ENCODE measurements at places on chromosomes 11 and 22.
A peak's percentile ranks its signal among the peaks of the same experiment; 100 is the strongest.

DNA sequence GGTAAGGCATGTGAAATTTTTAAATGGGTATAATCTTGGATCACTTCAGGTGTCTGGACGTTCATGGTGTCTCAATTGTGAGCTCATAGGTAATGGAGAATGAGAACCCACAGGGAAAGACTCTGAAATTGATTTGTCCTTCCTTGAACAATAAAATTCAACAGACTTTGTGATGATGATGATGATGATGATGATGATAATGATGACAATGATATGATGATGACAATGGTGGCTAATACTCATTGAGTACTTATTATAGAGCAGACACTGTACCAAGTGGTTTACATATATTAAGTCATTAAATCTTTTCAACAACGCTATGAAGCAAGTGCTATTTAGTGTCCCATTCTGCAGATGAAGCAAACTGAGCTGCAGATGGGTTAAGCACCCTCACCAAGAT lies 86.6 kb upstream of the BDNF start:
- no peak for DNase-seq
- no peaks in the 10 kb centered on the region for H3K27me3 ChIP-seq
- H3K4me1 ChIP-seq: no peaks in the 10 kb centered on the region
- H3K4me3 ChIP-seq: no peak overlapping the region
- no peak overlapping the region for H3K27ac ChIP-seq
- H3K36me3 ChIP-seq: no peaks in the 10 kb centered on the region

DNA sequence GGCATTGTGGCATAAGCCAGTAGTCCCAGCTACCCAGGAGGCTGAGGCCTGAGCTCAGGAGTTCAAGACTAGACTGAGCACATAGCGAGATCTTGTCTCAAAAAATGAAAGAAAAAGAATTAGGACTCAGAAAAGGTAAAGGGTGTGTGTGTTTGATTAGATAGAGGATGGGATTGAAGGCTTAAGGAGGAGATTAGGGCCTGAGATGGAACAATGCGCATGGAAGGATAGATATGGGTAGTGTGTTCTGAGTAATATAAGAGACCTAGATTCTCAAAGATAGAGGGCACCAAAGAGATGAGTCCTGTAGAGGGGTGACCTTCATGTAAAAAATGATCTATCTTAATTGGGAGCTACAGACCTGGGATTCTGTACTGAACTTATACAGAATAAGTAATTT lies 17.3 kb upstream of the RAB30 start:
- no peaks in the 10 kb centered on the region for H3K36me3 ChIP-seq
- no peak for DNase-seq
- H3K4me3 ChIP-seq: no peak overlapping the region
- H3K27ac ChIP-seq: peak overlapping the region; percentile 61
- H3K27me3 ChIP-seq: no peaks in the 10 kb centered on the region

DNA sequence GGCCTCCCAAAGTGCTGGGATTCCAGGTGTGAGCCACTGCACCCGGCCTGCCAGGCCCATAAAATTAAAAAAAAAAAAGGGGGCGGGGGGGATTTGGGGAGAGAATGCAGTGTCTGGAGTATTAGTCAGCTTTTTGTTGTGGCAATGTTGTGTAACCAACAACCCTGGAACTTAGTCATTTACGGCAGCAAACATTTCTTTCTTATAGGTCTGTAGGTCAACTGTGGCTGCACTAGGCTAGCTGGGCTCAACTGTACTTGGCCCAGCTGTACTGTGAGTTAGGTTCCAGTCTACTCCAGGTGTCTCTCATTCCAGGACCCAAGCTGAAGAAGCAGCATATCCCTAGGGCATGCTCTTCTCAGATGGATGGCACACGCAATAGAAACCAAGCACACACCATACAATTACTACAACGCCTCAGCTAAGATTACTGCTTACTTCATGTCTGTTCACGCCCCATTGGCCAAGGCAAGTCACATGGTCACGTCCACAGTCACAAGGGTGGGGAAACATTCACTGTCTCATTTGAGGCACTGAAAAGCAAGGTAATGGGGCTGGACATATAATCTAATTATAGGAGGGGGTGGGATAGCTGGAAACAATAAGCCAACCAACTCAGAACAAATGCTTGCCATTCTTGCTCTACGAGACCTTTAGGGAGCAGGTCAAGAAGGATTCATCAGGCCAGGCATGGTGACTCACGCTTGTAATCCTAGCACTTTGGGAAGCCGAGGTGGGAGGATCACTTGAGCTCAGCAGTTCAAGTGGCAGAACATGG lies 10.4 kb upstream of the SPINDOC start:
- H3K27ac ChIP-seq: no peak overlapping the region
- H3K27me3 ChIP-seq: peaks cover 9% of the 10 kb centered on the region
- peaks cover 3% of the 10 kb centered on the region for H3K36me3 ChIP-seq
- H3K4me1 ChIP-seq: no peaks in the 10 kb centered on the region
- H3K4me3 ChIP-seq: no peak overlapping the region

DNA sequence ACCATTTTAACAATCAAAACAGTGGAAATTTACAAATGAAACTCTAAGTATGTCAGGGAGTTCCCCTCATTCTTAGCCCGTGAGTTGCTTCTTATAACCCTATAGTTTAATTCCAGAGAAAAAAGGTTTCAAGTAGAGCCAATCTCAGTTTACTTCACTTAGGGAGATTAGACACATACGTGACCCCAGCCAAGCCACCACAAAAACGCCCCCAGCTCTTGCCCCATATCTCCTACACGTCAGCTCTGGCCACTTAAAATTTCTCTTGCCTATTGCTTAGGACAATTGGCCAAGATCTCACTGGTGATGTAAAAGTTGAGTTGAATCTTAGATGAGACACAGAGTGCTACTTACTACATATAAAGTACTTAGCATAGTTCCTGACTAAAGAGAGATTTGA lies 166.4 kb downstream of the ETS1 start:
- H3K36me3 ChIP-seq: peaks cover 2% of the 10 kb centered on the region
- H3K27me3 ChIP-seq: no peaks in the 10 kb centered on the region
- no peak overlapping the region for H3K4me3 ChIP-seq
- DNase-seq: no peak
- peak overlapping the region; percentile 97 for H3K27ac ChIP-seq

DNA sequence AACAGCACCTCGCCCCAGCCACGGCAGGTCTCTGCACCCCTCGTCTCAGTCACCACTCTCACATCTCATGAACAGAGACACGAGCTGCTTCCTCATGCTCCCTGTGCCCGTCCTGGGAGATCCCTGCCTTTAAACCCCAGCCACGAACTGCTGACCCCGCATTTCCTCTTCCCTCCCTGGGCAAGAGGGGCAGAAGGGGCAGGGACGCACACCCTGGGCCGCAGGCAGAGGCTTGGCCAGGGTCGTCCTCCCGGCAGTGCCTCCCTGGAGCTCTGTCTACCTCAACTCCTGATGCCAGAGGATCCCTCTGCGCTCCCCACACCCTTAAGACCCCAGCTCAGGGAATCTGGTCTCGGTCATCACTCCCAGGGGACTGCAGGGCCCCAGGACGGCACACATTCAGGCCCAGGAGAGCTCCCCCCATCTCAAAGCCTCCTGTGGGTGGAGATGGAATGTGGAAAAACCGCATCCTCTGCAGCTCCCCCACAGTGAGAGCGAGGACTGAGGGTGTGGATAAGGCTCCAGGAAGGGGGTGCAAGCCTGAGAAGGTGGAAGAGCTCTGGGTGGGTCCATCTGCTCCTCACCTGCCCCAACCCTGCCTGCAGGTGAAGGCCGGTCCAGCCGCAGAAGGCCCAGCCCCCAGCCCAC lies 1.2 kb downstream of the BID start:
- H3K27ac ChIP-seq: peak overlapping the region; percentile 91
- DNase-seq: no peak
- peaks cover 52% of the 10 kb centered on the region for H3K4me1 ChIP-seq
- no peaks in the 10 kb centered on the region for H3K36me3 ChIP-seq
- peak overlapping the region; percentile 94 for H3K4me3 ChIP-seq

DNA sequence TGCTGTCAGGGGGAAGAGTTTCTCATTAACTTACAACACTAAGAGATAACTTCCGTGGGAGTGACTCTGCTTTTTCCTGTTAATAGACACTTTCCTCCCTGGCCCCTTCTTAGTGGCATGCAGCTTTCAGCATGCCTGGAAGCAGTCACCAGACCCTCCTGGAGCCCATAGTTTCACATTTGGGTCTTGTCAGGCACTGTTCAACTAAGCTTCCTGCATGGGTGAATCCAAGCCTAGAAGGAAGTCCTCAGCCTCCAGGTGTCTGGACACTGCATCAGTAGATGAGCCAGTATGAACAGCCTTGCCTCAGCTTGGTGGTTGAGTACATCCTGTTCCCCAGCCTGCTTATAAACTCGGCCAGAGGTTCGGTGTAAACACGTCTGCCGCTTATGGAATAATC lies 68.1 kb downstream of the PPP6R3 start:
- peaks cover 8% of the 10 kb centered on the region for H3K36me3 ChIP-seq
- peak overlapping the region; percentile 63 for H3K4me3 ChIP-seq

DNA sequence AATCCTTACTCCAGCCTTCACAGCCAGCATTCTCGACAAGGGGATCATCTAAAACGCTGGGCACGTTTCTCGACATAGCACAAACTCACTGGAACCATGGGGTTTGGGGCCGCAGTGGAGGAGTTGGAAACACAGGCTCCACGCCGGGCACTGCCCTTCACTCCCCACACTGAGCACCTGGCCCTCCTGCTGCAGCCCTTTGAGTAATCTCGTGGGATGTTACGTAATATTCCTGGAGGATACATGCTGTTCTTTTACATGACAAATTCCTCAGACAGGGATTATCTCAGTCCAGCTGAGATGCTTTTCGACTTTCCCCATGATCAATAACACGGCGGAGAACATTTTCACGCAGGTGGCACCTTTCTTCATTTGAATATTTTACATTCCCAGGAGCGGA lies 408.0 kb downstream of the SHANK2 start:
- no peaks in the 10 kb centered on the region for H3K4me1 ChIP-seq
- peaks cover 11% of the 10 kb centered on the region for H3K27me3 ChIP-seq
- no peak overlapping the region for H3K4me3 ChIP-seq
- H3K36me3 ChIP-seq: peaks cover 2% of the 10 kb centered on the region
- no peak overlapping the region for H3K27ac ChIP-seq

- no peak overlapping the region for H3K4me3 ChIP-seq
- no peak overlapping the region for H3K27ac ChIP-seq
- peaks cover 30% of the 10 kb centered on the region for H3K27me3 ChIP-seq
- peaks cover 2% of the 10 kb centered on the region for H3K36me3 ChIP-seq
- no peaks in the 10 kb centered on the region for H3K4me1 ChIP-seq
These were observed 71.2 kb downstream of the ADM start for GRCh38 chr11:10376061-10376460.

DNA sequence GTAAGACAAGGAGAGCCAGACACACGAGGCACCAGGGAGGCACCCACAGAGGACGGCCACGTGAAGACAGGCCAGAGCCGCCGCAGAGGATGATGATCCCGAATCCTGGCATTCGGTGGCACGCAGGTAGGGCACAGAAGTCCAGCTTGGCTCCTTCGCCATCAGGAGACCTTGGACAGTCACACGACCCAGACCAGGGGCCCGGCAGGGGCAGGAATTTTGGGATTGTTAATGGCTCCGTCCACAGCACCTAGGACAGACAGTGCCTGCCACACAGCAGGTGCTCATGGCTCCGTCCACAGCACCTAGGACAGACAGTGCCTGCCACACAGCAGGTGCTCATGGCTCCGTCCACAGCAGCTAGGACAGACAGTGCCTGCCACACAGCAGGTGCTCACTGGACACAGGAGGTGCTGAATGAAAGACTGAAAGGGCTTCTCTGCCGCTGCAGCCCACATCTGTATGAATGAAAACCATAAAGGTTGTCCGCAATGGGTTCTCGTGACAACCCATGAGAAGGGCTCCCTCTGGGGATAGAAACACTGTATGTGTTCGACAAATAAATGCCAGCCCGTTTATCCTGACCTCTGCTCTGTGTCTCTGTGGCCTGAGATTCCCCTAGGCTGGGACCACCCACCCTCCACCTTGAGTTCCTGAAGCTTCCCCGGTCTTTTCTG lies 341.6 kb downstream of the CTTN start:
- no peak overlapping the region for H3K4me3 ChIP-seq
- peaks cover 38% of the 10 kb centered on the region for H3K27me3 ChIP-seq
- H3K27ac ChIP-seq: no peak overlapping the region
- DNase-seq: no peak
- peaks cover 3% of the 10 kb centered on the region for H3K4me1 ChIP-seq

DNA sequence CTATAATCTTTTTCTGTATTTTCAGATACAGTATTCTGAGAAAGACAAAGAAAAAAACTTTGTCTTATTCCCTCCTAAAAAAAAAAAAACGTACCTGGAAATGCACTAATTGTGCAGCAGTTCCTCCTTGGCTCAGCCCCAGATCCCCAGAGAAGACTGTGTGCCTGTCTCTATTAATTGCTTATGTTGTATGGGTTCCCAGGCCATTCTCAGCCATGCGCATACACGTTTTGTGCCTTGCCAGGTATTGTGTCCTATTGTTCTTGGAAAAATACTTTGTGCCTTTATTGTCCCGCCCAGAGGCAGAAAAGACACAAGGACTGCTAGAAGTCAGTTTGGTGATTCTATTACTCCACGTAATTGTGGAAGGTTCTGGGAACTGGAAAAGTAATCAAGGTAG lies 91.2 kb downstream of the PIWIL4 start:
- DNase-seq: no peak
- no peak overlapping the region for H3K4me3 ChIP-seq
- peaks cover 3% of the 10 kb centered on the region for H3K4me1 ChIP-seq
- H3K27me3 ChIP-seq: peaks cover 39% of the 10 kb centered on the region
- H3K27ac ChIP-seq: no peak overlapping the region
- H3K36me3 ChIP-seq: no peaks in the 10 kb centered on the region

DNA sequence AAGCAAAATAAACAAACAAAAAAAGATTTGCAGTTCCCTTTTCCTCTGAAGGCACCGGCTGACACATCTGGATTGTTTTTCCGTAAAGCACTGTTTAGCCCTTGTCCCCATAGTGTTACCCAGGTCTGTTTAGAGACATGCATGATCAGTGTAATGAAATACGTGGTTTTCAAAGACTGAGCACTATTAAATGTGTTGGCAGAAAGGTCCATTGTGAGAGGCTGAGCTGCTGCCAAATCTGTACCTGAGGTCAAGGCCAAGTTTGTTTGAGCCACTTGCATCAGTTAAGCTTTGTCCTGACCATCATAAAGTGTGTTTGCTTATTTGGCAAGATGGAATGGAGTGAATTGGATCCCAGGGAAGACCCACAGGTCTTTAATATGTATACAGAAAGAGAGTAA lies 26.3 kb downstream of the CTR9 start:
- DNase-seq: no peak
- no peak overlapping the region for H3K27ac ChIP-seq
- H3K27me3 ChIP-seq: no peaks in the 10 kb centered on the region
- H3K4me1 ChIP-seq: peaks cover 2% of the 10 kb centered on the region

GRCh38 chr11:67303835-67304411 lies 593 bp downstream of the SSH3 start:
- no peaks in the 10 kb centered on the region for H3K27me3 ChIP-seq
- H3K4me1 ChIP-seq: peaks cover 11% of the 10 kb centered on the region
- H3K4me3 ChIP-seq: peak overlapping the region; percentile 74
- no peak overlapping the region for H3K27ac ChIP-seq
- no peaks in the 10 kb centered on the region for H3K36me3 ChIP-seq

GRCh38 chr11:63866211-63866610 lies 27.3 kb downstream of the MARK2 start:
- H3K27ac ChIP-seq: peak overlapping the region; percentile 90
- no peak for DNase-seq
- peak overlapping the region; percentile 66 for H3K4me3 ChIP-seq
- peaks cover 3% of the 10 kb centered on the region for H3K36me3 ChIP-seq
- no peaks in the 10 kb centered on the region for H3K27me3 ChIP-seq
- H3K4me1 ChIP-seq: peaks cover 64% of the 10 kb centered on the region

- H3K27ac ChIP-seq: no peak overlapping the region
- DNase-seq: no peak
- H3K4me3 ChIP-seq: no peak overlapping the region
- H3K27me3 ChIP-seq: peaks cover 4% of the 10 kb centered on the region
- H3K4me1 ChIP-seq: no peaks in the 10 kb centered on the region
- no peaks in the 10 kb centered on the region for H3K36me3 ChIP-seq
These were observed 26.7 kb downstream of the INSC start for GRCh38 chr11:15141381-15141780.
